ENCODE measurements at places on chromosomes 4 and X.

DNA sequence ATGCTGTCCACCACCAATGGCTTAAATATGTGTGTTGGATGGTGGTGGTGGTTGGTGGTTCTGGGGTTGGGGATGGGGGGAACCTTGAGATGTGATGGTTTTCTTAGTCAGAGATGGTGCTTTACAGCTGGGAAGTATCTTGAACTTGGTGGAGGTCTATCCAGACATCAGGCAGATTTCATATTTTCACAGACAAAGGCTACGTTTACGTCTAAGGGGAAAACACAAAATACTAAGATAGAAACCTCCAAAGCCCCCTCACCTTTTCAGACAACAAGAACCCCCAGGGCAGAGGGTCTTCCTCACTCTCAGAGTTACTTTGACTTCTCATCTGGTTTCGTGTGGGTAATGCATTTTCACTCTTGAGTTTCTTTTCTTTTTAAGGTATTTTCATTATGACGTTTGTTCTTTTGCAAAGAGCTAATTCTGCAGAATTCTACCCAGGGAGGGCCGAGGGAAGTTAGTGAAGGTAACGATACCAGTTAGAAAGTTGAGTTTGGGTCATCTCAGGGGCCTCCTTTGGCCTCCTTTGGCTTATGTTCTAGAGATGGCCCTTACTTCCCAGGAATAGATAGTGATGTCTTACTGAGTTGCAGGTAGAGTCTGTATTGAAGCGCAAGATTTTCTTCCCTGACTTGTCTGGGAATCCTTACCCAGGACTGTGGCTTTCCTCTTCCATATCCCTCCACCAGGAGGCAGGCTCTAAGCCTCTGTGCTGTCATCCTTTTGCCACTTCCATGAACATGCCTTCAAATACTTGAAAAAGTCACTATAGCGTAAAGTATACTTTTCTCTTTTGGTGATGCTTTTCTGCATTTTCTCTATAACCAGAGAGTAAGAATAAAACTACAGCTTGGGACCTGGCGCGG lies 31.9 kb downstream of the RHOH start:
- DNase-seq = no peak

DNA sequence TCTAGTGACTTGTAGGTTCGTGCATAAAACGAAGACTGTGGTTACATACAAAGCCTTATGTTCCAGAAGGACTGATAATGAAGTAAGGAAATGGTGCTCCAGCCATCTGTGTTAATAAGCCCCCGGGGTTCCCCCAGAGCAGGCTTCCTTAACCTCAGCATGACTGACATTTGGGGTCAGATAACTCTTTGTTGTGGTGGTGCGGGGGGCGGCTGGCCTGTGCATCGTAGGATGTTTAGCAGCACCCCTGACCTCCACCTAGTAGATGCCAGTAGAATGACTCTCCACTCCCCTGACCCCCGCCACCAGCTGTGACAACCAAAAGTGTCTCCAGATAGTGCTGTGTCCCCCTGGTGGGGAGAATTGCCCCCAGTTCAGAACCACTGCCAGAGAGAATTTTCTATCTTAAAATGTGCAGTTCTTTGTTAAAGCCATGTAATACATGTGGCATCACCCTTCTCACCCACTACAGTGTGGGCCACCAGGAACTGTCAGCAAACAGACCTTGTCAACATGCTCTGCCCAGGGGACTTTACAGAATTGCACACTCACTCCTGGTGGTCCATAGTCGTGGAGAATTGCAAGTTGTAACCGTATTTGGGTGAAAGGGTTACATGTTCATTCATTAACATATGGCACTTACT lies 7.5 kb downstream of the SH3KBP1 start:
- no peak for DNase-seq

DNA sequence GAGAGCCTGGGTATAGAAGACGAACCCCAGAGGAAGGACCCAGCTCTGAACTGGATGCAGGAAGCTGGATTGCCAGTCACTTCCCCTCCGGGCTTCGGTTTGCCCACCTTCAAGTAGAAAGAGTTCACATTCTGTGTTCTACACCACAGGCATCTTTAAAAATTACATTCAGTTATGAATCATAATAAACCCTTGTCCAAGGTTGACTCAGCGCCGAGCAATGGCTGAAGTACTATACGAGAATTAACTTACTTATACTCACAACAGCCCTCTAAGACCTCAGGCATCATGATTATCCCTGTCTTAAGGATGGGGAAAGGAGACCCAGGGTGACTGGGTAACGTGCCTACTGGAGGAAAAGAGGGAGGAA lies 72.5 kb downstream of the EVC2 start:
- no peak for DNase-seq

GRCh38 chrX:70826715-70827114 lies 81.8 kb downstream of the TEX11 start:
- no peak for DNase-seq

DNA sequence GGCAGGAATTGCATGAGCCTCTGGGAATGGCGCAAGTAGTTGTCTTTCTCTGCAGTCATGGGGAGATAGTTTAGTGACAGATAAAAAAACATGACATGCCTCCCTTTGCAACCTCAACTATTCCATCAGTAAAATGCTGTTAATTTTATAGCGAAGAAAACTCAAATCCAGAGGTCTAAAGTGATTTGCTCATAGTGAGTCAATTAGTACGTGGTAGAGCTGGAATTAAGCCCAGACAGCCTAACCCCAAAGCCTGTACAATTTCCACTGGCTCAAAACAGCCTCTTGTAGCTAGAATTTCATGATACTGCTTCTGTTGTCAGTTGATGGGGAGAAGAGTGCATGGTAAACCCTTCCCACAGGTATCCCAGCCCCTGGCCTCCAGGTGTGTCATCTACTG lies 81.3 kb upstream of the TRPC5 start:
- DNase-seq = no peak

DNA sequence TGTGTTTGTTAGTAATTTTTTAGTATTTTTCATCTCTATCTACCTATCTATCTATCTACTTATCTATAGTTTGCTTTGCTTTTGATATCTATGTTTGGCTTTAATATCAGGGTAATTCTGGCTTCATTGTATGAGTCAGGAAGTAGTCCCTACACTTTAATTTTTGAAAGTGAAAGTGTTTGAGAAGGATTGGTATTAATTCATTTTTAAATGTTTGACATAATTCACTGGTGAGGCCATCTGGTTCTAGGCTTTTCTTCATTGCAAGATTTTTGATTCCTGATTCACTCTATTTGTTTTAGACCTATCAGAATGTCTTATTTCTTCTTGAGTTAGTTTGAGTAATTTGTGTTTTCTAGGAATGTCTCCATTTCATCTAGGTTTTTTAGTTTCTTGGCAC lies 20.2 kb upstream of the TCP11X2 start:
- DNase-seq = no peak

- no peak for DNase-seq
Measured at GRCh38 chrX:67693928-67694327, 150.1 kb downstream of the AR start.

GRCh38 chr4:76447393-76447851 lies 12.4 kb downstream of the SHROOM3 start:
- DNase-seq = no peak

DNA sequence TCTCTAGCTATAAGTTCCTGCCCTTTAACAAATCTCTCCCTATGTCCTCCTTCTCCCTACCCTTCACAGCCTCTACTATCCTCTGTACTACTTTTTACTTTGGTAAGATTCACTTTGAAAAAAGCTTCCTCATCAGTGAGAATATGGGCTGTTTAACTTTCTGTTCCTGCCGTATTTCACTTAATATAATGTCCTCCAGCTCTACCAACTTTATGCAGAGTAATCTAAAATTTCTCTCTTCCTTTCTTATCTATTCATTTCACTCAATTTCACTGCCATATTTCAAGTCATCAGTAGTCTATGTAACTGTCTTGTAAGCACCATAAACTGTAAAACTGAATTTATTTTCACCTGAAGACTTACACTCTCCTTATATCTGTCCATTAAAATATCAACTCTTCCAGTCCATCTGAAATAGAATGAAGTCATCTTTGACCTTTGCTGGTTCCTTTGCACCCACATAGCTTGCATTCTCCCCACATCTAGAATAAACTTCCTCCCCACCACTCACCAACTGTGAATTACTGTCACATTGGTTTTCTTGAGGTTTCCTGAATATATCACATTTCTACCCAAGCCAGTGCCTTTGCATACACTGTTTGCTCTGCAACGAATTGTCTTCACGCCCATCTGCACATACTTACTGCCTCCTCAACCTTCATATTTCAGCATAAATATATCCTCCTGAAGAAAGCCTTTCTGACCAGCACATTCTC lies 54.6 kb downstream of the ARAP2 start:
- DNase-seq = no peak

GRCh38 chrX:18769812-18770573 lies 62.5 kb downstream of the PPEF1 start:
- no peak for DNase-seq

GRCh38 chr4:42906341-42906740 lies 13.8 kb downstream of the GRXCR1 start:
- no peak for DNase-seq

DNA sequence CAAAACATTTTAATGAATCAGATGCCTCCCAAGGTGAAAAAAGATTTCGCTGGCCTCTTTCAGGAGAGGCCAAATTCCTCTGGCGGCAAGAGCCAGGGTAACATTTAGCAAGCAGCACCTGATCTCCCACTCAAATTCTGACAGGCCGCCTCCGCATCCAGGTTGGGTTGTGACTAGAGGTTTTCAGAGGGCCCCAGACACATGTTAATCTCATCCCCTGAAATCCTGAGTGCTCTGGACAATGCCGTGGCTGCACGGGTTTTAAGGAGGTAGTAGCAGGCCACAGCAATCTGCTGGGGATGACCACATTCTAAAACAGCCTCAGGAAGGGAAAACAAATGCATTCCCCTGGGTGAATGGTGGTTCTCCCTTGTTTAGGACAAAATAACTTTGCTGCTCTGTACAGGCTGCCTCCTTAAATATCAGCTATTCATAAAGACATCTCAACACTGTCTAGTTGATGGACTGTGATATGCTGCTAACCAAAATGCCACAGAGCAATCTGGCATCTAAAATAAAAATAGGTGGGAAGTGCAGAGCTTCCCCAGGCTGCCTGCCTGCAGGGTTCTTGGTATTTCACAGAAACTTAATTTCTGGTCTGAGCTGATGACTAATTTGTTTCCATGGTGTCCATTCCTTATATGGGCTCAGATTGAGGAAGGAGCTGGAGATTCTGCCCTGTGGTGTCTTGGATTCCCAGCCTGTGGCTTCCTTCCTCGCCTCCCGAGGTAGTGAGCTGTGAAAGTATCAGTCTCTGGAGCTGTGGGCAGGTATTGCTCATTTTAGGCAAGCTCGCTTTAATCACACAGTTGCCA lies 202.0 kb downstream of the DCLK2 start:
- no peak for DNase-seq

GRCh38 chr4:164408831-164409230 lies 345.1 kb upstream of the SMIM31 start:
- no peak for DNase-seq

DNA sequence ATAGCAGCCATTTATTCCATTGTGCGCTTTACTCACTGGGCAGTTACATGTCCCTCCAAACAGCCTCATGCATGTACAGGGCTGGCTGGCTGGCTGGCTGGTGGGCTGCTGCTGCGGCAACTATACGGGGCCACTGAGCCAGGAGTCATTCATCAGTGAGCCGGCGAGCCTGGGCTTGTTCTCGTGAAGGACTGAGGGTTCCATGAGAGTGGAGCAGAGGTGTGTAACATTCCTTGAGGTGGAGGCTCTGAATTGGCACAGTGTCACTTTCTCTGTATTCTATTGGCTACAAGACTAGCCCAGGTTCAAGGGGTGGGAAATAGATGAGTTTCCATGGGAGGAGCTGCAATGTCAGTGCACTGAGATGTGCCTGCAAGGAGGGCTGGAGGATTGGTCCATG lies 89.1 kb downstream of the ARHGAP10 start:
- no peak for DNase-seq

GRCh38 chr4:152165846-152166245 lies 370.0 kb downstream of the FBXW7 start:
- DNase-seq = no peak

GRCh38 chr4:106996490-106996889 lies 39.6 kb downstream of the DKK2 start:
- DNase-seq = no peak

DNA sequence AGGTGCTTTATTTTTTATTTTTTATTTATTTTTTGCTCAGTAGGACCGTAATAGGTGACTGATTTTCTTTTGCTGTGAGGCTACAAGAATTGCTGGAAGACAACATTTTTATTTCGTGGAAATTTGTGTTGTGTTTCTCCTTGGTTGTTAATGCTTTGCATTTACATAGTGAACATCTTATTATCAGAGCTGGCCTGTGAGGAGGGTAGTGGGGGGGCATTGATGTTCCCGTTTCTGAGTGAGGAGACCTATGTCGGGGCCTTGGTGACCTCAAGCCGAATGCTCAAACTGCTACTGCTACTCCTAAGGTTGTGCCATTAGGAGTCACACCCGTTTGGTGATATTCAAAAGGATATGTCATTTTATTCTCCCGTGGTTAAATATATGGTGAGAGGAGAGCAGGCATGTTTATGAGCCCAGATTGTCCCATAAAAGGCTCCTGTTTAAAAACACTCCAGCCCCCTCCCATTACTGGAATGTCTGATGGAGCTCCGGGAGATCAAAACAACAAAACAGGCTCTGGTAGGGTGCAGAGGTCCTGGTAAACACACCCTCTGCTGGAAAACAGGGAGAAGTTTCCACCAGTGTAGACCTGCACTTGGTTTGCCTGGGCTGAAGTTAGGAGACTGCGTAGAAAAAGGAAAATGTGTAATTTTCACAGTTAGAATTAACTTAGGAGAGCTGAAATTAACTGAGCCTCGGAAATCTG lies 5.6 kb downstream of the PDGFRA start:
- DNase-seq = no peak

DNA sequence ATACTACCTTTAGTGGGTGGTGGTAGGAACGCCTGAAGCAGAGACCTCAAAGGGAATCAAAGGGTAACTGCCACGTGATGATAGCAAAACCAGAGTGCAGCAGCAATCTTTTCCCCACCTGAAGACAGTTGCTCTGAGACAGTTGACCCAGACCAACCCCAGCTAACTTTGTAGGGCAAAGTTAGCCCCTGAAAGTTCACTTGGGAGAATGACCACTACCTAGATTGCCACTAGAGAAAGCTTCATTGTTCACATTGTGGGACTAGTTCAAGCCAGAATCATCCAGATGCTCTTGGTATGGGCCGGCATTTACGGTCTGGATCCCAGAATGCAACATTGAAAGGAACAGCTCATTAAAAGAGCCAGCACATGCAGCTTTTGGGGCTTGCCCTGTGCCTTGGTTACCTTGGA lies 4.1 kb downstream of the SEPTIN6 start:
- DNase-seq = no peak

- DNase-seq = no peak
Measured at GRCh38 chr4:55312489-55313101, 33.4 kb upstream of the SRD5A3 start.

DNA sequence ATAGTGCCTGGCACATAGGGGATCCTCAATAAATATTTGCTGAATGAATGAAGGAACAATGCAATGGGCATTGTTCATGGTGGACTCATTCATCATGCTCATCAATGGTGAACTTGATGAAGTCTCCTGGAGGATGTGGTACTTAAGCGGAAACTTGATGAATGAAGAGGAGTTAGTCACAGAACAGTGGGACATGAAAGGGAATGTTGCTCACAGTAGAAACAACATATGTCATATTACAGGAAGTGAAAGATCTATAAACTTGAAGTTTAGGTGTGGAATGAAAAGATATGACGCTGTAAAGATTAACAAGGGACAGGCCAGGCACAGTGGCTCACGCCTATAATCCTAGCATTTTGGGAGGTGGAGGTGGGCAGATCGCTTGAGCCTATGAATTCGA lies 224.1 kb downstream of the PPP3CA start:
- DNase-seq = no peak

GRCh38 chrX:122945328-122945727 lies 238.8 kb upstream of the GRIA3 start:
- no peak for DNase-seq
